ENCODE measurements at places on chromosomes 4 and X. TPM values are rescaled to one million over a fixed set of nuclear protein-coding genes. Genes with fewer than 3 reads are reported as not detected.
A peak's percentile ranks its signal among the peaks of the same experiment; 100 is the strongest.

DNA sequence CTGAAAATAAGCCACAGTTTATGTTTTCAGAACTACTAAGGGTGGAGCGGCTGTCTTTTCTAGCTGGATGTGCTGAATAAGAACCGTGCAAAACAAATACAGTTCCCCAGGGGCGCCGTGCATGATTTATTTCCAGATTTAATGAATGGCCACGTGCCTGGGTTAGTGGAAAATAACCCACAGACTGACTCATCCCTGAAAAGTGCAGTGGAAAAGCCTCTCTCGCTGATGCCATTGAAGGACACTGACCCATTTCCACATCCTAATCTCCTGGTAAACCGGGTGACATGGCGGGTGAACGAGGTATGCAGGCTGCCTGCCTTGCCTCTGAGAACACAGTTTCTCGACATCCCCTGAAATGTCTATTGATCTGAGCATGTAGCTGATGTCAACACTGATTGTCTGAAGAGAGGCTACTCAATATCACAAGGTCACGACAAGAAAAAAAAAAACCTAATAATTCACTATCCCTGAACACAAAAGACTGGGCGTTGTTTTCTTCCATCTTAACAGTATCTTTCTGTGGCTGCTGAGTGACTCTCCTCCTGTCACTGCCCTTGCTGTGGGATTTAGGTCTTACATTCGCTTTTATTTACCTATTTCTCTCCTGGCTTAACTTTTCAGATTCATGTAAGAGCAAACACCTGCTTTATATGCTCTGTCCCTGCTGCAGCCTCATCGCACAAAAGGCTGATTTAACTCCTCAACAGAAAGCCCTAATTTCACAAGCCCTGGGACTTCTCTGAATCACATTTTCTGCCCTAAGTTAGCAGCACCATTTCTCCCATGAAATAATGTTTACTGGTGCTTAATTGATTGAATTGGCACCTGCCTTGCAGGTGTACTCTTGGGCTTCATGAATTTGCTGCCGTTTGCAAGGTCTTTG is 76.9 kb upstream of the SCOC start:
- peak; percentile 88 for DNase-seq

The XAGE2 gene
- total RNA-seq, result not detected

The RASGEF1B gene
- total RNA-seq, result 55.9 TPM

The CDKL2 gene
- total RNA-seq, result 7.3 TPM

DNA sequence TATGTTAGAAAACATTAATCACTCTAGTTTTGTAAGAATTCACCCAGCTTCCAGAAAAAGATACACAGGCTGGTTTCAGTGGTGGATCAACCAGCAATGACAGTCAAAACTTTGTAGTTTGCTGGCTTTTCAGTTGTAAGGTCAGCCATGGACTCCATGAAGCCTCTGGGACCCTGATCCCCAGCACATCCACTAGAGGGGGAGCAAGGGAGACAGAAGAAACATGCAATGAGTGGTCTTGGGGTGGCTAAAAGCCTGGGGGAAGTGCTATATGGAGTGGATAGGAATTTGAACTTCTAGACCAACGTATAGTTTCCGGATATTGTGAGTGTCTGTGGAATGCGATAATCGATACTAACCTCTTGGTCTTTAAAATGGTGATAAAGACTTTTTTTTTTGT is 72.7 kb downstream of the AFF2 start:
- no peak for DNase-seq
